ENCODE measurements at places on chromosomes 1 and 21. TPM values are rescaled to one million over a fixed set of nuclear protein-coding genes. Genes with fewer than 3 reads are reported as not detected.

Gene BTBD19
- 6.7 TPM for total RNA-seq

Gene SPRR2F
- not detected for total RNA-seq

DNA sequence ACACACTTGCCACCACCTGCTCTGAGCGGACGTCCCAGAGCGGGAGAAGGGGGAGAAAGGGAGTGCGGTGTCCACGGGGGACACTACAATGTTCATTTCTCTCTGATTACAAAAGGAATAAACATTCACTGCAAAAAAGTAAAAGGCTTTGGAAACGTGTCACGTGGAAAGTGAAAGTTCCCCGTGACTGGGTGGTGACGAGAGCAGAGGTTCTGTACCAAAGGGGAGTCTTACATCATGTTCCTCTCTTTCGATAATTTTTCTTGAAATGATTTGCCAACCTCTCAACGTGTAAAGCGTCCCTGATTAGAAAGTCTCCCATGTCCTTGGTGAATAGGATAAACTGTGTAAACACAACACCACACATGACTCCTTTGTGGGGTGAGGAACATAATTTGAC lies 22.0 kb upstream of the PRDM15 start:
- H3K4me1 ChIP-seq: peaks cover 26% of the 10 kb centered on the region
- H3K36me3 ChIP-seq: peaks cover 16% of the 10 kb centered on the region
- no peaks in the 10 kb centered on the region for H3K27me3 ChIP-seq

GRCh38 chr1:74853756-74854155 lies 120.8 kb downstream of the TYW3 start:
- H3K36me3 ChIP-seq: no peaks in the 10 kb centered on the region
- no peak for DNase-seq
- H3K27ac ChIP-seq: no peak overlapping the region
- H3K4me1 ChIP-seq: no peaks in the 10 kb centered on the region

DNA sequence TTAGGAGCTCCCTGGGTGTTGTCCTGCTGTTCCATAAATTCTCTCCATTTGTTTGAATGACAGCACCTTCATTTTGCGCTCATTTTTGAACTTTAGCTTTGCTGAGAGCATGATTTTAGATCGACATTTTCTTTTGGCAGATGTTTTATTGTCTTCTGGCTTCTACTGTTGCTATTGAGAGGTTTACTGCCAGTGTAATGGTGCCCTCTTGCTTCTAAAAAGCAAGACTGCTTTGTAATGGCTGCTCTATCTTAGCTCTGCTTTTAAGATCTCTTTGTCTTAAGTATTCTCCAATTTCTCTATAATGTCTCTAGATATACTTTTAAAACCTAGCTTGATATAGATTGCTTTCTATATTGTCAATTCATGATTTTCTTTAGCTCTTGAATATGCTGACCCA lies 27.8 kb downstream of the THEM4 start:
- H3K27me3 ChIP-seq: no peaks in the 10 kb centered on the region
- H3K4me3 ChIP-seq: no peak overlapping the region
- DNase-seq: no peak
- no peaks in the 10 kb centered on the region for H3K4me1 ChIP-seq
- no peak overlapping the region for H3K27ac ChIP-seq
- H3K36me3 ChIP-seq: peaks cover 16% of the 10 kb centered on the region

- H3K4me1 ChIP-seq: peaks cover 2% of the 10 kb centered on the region
- DNase-seq: no peak
- H3K27ac ChIP-seq: no peak overlapping the region
- H3K27me3 ChIP-seq: peaks cover 4% of the 10 kb centered on the region
- no peaks in the 10 kb centered on the region for H3K36me3 ChIP-seq
- no peak overlapping the region for H3K4me3 ChIP-seq
Measured at GRCh38 chr1:2469103-2469940, 6.8 kb upstream of the PLCH2 start.

GRCh38 chr1:155859881-155860871 lies 809 bp downstream of the SYT11 start:
- H3K4me3 ChIP-seq: peak overlapping the region; percentile 100
- H3K27me3 ChIP-seq: peaks cover 24% of the 10 kb centered on the region
- peak; percentile 66 for DNase-seq
- peaks cover 50% of the 10 kb centered on the region for H3K4me1 ChIP-seq

All from activated naive CD4-positive, alpha-beta T cell treated with anti-CD3 and anti-CD28 coated beads for 36 hours (primary cell).